ENCODE measurements at places on chromosomes 2 and 18.

- no peak for DNase-seq
Observed at GRCh38 chr2:68771211-68771751, 36.7 kb downstream of the ARHGAP25 start.

- no peak for DNase-seq
Observed at GRCh38 chr2:171522052-171522787, at the start of gene CYBRD1. Gene CYBRD1, plus strand, starts transcription at chr2:171522474. Its CDS starts 72 bp downstream, at chr2:171522546.

DNA sequence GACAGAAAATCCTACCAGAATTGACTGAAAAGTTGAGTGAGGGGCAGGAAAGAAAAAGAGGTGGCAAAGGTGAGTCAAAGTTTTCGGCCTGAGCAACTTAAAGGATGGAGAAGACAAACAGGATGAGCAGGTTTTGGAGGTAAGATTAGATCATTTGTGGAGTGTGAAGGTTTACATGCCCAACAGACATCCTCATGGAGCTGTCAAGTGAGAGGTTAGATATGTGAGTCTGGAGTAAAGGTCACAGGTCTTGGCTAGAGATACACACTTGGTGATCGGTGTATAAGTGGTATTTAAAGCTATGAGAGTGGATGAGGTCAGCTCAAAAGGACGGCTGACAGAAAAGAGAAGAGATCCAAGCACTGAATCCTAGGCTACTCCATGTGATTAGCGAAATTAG is 11.1 kb upstream of the MYL12A start:
- DNase-seq = no peak

- DNase-seq = no peak
Observed at GRCh38 chr18:26649193-26649543, 100.8 kb upstream of the KCTD1 start.

DNA sequence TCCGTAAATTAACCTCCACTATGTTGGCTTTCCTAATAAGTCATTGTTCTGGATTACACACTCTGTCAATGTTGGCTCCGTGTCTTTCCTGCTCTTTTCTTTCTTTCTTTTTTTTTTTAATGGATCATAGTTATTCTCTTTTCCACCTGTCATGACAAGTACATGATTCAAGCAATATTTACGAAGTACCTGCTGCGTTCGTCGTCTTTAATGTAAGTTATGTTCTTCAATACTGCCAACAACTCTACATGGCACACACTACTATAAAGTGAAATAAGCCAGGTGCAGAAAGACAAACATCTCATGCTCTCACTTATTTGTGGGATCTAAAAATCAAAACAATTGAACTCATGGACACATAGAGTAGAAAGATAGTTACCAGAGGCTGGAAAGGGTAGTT is 239.1 kb downstream of the SCG2 start:
- DNase-seq = no peak

GRCh38 chr2:213068676-213069359 is 82.6 kb downstream of the IKZF2 start:
- DNase-seq = no peak

GRCh38 chr2:230816735-230817134 is 48.0 kb upstream of the ITM2C start:
- DNase-seq = no peak

DNA sequence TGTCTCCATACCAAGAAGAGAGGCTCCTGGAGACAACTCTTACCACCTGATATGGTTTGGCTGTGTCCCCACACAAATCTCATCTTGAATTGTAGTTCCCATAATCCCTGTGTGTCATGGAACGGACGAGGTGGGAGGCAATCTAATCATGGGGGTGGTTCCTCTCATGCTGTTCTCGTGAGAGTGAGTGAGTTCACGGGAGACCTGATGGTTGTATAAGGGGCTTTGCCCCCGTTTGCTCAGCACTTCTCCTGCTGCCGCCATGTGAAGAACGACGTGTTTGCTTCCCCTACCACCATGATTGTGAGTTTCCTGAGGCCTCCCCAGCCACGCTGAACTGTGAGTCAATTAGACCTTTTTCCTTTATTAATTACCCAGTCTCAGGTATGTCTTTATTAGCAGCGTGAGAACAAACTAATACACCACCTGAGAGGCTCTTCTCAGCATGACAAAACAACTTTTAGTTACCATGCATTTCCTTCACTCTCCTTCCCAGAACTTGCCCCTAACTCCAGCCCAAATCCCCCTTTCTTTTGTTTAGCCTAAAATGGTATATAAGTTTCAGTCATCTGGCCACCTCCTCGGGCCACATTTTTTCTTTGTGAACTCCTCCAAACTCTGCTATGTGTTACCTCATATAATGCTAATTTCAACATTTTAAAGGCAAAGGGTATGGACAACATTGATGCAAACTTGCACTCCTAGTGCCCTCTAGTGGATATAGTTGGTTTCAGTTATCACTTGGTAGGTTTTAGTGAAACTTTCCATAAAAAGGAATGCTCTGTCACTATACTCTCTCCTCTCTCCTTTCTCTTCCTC is 58.6 kb upstream of the SLC25A52 start:
- peak; percentile 38 for DNase-seq

DNA sequence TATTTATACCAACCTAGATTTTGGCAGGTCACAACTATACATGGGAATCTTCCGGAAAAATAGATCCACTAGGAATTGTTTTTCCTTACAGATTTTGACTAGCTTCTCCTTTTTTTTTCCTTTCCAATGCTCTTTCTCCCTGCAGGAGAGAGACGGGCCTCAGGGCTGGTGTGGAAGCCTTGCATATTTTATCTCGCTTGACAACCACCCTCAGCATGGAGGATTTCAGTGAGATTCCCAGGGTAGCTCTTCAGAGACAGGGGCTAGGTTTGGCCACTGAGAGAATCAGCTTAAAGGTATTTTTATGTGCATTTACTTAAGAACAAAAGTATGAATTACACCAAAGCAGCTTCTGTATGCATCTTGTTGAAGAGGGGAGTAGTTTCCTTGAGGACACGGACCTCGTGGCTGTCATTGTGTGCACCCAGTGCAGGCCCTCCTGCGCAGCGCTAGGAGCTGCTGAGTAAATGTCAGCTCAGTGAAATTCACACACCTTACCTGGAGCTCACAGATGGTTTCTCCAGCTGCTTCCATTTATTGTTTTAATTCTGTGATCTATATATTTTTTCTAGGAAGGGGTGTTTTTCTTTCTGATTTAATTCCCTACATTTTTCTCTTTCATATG is 54.4 kb downstream of the TRAPPC12 start:
- DNase-seq = no peak
